Kidney capillary endothelial cell (primary cell): ENCODE measurements at places on chromosomes 16 and 17.

DNA sequence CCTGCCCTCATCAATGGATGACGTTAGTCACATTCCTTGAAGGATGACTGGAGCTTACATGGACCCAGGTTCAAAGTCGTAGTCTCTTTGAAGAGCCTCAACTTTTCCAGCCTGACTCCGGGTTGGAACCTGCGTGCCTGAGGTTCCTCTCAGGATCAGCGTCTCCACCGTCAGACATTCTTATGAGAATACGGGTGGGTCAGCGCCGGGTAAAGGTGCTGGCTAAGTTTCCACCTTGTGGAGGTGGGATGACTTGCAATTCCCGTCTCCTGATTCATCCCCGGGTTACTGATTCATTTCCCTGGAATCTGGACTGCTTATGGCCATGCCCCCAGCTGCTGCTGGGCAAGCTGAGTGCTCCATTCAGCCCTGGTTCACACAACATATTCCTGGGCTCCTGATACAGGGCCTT, 38.9 kb upstream of the CMIP start:
- peak; percentile 94 for DNase-seq

GRCh38 chr17:12622726-12623125, 43.0 kb upstream of the MYOCD start:
- no peak for DNase-seq

GRCh38 chr16:54508351-54508750, 221.8 kb upstream of the IRX3 start:
- DNase-seq: no peak

DNA sequence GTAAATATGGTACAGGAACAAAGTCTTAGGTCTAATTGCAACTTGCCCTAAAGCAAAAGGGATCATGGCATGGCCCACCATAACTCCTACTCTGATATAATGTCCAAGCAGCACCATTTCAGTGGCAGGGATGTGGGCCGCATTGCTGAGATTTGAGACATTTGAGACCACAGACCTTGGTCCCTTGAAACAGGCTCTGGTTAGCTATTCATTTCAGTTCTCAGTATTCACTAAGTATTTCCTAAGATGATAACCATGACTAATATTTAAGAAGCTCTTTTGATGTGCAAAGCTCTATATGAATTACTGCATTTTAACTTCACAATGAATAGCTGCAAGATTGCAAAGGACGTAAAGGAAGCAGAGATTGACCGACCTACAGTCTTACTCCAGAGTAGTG, 471.0 kb downstream of the SHISA9 start:
- DNase-seq: no peak

DNA sequence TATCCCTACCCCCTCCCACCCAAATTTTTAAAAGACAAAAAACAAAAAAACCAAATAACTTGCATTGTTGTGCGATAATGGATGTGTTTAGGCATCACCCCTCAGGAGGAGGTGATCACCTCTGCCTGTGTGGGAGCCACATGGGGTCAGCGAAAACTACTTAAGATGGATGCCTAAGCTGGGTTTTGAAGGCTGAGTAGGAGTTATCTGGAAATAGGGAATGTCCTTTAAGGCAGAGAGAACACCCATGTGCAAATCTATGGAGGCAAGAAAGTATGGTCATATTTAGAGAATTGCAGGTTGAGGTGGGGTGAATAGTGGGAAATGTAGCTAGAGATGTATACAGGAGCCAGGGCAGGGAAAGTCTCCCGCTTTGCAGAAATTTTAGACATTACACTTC, 5.6 kb upstream of the TACO1 start:
- DNase-seq: no peak

DNA sequence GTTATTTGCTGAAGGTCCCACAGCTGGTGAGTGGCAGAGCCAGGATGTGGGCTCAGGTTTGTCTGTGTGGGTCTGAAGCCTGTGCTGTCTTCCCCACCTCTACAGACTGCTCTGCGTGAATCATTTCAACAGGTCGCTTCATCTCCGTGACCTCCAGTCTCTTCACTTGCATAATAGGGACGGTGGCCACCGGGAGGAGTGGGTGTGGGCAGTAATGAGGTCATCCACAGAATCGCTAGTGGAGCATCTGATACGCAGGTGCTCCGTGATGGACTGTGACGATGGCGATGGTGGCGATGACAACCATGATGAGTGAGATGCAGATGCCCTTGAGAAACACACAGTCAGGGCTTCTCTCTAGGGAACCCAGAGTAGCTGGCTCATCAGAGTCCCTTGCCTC, 120.2 kb downstream of the RAP1GAP2 start:
- DNase-seq: no peak

- DNase-seq: peak; percentile 35
Measured at GRCh38 chr16:62256406-62256805, 220.2 kb upstream of the CDH8 start.

- DNase-seq: peak; percentile 17
Measured at GRCh38 chr17:20095336-20096080, 86.3 kb downstream of the SPECC1 start.

DNA sequence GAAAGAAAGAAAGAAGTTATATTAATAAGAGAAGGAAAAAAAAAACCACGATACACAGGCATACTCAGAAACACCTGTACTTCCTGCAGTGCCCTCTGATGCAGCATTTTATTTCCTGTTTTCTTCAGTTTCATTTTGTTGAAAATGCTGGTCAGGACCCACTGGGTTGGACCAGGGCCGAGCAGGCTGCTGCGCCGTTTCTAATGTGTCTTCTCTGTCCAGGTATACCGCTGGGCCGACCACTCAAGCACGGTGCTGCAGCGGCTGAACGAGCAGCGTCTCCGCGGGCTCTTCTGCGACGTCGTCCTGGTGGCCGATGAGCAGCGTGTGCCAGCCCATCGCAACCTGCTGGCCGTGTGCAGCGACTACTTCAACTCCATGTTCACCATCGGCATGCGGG, 8.3 kb downstream of the KLHL36 start:
- no peak for DNase-seq

DNA sequence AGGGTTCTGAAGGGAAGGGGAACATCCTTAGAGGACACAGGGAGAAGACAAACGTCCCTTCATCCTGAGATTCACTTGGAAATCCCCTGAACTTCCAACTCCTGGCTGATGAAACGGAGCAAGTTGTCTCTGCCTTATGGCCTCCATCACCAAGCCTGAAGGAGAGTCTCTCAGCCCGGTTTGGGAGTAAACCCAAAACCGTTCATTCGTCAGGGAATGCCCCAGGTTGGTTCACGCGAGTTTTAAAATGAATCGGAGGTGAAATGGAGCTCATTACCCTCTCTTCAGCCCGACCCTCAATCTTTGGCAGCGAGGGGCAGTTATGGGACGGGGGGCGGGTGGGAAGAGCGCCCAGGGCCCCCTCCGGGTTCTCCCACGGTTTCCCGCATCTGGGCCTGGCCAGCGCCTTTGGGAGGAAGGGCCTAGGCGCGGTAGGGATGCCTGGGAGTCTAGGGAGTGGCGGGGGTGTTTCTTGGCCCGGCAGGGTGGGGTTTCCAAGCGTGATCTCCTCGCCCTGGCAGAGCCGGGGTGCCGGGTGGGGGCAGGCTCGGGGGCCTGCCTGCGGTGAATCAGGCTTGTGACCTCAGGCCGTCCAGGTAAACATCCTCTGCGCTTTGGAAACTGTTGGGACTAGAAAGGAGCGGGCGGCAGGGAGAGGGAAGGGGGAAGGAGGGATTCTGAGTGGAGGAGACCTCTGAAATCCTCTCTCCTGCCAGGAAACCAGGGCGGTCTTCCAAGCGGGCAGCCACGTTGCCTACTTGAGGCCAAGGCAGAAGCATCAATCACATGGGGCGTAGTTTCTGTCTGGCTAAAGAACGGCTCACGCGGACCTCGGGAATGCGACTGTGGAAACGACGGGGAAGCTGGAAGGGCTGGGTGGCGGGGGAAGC, 24.1 kb upstream of the HOXB13 start:
- no peak for DNase-seq

- no peak for DNase-seq
Measured at GRCh38 chr17:35895636-35896587, 15.8 kb upstream of the CCL5 start.

DNA sequence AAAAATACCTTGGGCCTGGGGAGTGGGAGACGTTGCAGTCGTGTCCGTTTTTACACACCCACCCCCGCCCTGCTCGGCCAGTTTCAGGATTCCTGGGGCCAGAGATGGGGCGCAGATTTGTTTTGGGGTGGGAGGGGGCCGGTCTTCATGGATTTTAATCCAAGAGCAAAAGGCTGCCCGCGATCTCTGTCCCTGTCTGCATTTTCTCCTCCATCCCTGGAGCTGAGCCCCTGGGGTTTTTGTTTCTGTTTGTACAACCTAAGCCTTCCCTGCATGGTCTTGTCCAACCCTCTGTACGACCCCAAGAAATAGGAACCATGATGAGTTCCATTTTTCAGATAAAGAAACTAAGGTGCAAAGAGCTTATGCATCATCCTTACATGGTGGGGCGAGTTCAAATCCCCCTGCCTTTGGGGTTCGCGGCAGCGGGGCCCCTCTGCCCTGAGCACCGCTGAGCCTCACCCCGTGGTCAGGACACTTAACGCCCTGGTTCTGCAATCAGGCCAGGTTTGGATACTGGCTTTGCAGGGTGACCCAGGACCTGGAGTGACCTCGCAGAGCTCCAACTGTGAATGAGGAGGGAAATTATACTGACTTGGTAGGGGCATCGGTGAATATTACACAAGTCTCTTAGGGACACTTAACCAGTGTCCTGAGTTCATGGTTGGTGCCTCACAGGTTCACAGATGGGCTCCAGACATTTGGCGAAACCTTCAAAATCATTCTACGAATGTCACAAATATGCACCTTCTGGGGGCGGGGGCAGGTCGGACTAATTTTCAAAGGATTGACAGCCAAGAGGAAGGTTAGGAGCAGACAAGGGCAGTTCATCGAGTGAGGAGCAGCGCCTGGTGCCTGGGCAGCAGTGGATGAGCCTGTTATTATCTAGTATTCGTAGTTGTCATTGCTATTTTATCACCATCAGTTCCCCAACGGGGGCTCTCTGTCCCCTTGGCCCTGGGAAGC, 4.1 kb upstream of the FOXF1 start:
- no peak for DNase-seq

GRCh38 chr16:84598360-84598759, 19.5 kb downstream of the COTL1 start:
- DNase-seq: no peak

GRCh38 chr16:79598348-79599181, 2.0 kb downstream of the MAF start:
- peak; percentile 55 for DNase-seq

DNA sequence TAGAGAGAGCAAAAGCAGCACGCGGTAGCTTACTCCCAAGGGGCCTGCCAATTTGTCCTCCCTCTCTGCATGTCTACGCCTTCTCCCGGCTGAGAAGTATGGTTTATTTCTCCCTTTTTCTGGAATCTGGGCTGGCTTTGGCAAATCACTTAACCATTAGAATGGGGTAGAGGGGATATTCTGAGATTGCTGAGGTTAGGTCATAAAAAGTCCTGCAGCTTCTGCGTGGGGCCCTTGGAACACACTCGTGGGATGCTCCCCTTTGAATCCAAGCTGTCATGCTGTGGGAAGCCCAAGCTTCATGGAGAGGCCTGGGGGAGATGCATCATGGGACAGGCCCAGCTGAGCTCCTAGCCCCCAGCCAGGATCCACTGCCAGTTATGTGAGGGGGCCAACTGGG, 403.6 kb upstream of the MAF start:
- DNase-seq: no peak

- DNase-seq: no peak
Measured at GRCh38 chr16:79329166-79329521, 271.4 kb downstream of the MAF start.

DNA sequence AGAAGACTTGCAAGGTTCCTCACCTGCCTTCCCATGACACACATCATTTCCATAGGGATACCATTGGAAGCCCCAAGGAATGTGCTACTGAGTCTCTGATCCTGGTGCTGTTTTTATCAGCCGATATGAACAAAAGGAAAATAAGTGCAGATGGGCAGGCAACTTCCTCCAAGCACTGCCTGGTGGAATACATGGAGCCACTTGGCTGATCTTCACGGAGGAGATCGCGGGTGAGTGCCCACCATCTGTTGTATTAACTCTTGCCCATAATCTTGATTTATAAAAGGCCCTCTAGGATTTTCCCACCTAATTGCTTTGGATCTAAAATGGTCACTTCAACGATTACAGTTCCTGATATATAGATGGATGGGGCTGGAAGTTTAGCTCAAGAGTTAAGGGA, 24.7 kb upstream of the CDRT15 start:
- no peak for DNase-seq

- DNase-seq: no peak
Measured at GRCh38 chr16:3734758-3735221, 17.5 kb upstream of the TRAP1 start.

GRCh38 chr17:18974407-18975149, 22.6 kb downstream of the SLC5A10 start:
- no peak for DNase-seq

DNA sequence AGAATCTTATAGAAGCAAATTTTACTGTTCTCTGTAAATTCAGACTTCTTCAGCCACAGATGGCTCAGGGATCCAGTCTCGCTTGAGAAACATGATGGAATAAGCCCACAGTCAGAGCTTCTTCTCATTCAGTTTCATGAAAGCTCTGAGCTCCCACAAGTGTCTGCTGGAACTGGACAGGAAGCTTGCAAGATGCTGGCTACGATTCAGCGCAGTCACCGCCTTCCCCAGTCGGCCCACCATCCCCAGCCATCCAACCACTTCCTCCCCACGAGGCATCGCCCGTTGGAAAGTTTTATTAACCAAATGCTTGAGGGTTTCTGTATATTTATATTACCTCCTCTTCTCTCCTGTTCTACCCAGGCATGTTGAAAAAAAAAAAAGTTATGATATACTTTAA, 171.7 kb downstream of the ZFHX3 start:
- peak; percentile 63 for DNase-seq

DNA sequence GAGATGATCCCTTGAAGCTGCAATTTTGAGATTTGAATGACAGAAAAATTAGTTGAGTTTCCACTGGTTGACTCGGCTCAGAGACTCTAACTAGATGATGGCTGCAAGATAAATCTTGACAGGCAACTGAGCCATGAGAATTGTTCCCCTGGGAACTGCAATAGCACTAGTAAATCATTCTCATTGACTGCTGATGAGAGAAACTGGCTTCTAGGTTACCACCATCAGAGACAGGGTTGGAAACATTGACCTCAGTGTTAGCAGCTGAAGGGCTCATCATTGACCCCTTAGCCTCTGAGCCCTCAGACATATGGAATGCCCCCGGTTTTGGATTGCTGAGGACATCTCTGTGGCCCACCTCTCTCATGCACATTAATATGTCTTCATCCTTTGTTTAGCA, 125.4 kb upstream of the COX10 start:
- no peak for DNase-seq
